Thoracic aorta (tissue), 2 donors: ENCODE measurements at places on chromosomes 13 and 19.

GRCh38 chr19:1279782-1280341, 4.5 kb downstream of the FAM174C start:
- no peak for DNase-seq

- no peak for DNase-seq
Observed at GRCh38 chr19:15702534-15702930, 25.3 kb upstream of the OR10H2 start.

GRCh38 chr13:108597943-108598342, 31.5 kb upstream of the MYO16 start:
- DNase-seq: no peak

GRCh38 chr13:111508164-111508870, 187.9 kb downstream of the TEX29 start:
- no peak for DNase-seq

- no peak for DNase-seq
Observed at GRCh38 chr13:111484141-111484925, 163.9 kb downstream of the TEX29 start.

DNA sequence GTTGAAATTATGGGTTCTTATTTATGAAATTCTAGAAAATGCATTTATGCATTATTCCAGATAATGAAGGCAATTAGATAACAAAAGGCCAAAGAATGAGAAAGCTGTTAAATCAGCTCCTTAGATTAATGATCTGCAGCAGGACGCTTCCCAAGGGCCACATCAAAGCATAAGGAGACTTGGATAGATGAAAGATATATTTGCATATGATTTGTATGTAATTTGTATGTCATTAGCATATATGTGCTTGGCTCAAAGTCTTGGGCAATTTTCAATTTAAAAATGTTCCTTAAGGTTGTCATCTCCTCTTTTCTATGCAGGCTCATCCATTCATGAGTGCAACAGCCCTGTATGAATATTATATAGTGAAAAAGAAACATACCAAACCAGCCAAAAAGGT, 126.8 kb upstream of the IRS2 start:
- DNase-seq: no peak

- DNase-seq: no peak
Observed at GRCh38 chr19:18266771-18267686, 7.2 kb downstream of the IQCN start.

GRCh38 chr19:50005428-50005827, 19.7 kb downstream of the VRK3 start:
- no peak for DNase-seq

DNA sequence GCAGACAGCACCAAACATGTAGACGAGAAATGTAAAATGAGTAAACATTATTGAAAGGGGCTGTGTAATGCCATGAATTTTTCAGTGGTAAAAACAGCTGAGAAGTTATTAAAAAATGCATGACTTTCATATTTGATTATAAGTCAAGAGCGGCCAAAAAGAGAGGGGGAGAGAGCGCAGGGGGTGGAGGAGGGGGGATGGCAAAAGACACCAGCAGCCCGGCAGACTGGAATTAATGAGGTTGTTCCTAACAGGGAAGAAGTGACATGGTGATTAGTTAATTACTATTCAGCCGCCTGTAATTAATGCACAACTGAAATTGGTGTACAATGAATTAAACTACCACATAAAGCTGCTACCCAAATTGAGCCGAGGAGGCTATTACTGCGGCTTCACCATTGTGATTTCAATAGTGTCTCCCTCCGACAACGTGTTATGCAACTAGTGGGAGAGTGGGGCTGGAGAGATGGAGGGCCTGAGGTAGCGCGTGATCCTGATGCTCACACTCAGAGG, 89.1 kb upstream of the VSTM2B start:
- DNase-seq: no peak

DNA sequence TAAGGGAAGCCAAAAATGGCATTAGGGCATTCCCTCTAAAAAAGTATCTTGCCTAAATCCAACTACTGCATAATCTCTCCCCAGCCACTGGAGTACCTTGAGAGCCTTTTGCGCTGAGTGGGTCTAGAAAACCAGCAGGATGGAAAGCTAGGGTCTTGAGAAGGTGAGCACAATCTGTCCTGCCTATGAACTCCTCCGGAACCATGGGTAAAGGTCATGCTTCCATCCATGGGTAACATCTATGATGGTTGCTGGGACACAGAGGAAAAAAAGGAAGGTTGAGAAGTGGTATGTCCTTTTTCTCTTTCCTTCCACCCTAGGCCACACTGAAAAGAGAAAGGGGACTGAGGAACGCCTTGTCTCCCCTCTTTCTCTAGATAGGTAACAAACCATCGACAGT, 52.4 kb downstream of the ZNF676 start:
- DNase-seq: no peak

DNA sequence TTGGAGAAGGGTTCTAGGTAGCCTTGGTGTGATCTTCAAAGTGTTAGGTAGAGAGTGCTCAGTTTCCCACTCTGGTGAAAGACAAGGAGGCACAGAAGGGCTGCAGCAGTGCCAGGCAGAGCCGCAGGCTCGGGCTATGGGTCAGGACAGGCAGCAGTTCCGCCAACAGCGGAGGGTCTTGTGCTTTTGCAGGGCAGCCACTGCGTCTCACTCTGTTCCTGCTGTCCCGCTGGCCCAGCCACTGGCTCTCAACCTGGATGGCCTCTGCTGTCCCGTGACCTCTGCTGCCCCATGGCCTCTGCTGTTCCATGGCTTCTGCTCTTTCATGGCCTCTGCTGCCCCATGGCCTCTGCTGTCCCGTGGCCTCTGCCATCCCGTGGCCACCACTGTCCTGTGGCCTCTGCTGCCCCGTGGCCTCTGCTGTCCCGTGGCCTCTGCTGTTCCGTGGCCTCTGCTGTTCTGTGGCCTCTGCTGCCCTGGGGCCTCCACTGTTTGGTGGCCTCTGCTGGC, 175.7 kb downstream of the URI1 start:
- DNase-seq: no peak

GRCh38 chr13:88014527-88014926, 343.4 kb downstream of the SLITRK5 start:
- no peak for DNase-seq

GRCh38 chr13:87459419-87459818, 211.8 kb upstream of the SLITRK5 start:
- DNase-seq: no peak

GRCh38 chr13:21849323-21849722, 178.4 kb downstream of the FGF9 start:
- no peak for DNase-seq

DNA sequence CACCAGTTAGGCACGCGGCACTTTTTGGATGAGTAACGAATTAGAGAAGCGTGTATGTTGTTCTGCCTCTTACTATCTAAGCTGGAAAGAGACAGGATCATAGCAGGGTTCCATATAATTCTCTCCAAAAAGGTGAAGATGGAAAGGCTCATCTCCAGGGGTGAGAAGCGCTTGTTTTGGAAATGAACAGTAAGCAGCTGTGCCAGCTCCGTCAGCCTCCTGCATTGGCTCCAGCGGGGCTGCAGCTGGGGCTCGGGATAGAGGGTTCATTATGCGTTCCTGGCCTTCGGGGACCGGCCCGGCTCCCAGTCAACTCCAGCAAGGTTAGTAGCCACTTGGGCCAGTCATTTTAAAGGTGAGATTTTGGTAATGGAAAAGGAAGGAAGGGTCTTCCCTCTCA, 155.5 kb downstream of the COL4A1 start:
- DNase-seq: no peak

- DNase-seq: no peak
Observed at GRCh38 chr19:40805258-40805868, 6.4 kb downstream of the EGLN2 start.

DNA sequence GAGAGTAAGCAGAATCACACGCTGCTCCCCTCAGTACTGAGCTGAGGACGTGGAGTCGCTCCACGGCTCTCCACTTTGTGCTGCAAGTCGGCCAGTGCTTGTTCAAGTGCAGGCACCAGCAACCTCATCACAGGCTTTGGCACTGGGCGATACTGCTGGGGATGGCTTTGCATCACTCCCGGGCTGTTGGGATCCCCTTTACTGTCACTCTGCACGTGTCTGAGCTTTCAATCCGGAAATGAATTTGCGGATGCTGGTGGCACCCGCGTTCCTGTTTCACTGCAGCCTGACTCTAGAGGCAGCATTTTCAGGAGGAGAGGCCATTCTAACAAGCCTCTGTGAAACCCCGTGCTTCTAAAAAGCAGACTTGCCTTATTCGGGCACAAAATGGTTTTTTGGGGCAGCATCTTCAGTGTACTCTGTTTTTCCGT, 19.1 kb downstream of the SMARCA4 start:
- no peak for DNase-seq

- no peak for DNase-seq
Observed at GRCh38 chr13:85651440-85651839, 147.8 kb downstream of the SLITRK6 start.

- no peak for DNase-seq
Observed at GRCh38 chr13:51639171-51639570, 54.9 kb downstream of the WDFY2 start.

DNA sequence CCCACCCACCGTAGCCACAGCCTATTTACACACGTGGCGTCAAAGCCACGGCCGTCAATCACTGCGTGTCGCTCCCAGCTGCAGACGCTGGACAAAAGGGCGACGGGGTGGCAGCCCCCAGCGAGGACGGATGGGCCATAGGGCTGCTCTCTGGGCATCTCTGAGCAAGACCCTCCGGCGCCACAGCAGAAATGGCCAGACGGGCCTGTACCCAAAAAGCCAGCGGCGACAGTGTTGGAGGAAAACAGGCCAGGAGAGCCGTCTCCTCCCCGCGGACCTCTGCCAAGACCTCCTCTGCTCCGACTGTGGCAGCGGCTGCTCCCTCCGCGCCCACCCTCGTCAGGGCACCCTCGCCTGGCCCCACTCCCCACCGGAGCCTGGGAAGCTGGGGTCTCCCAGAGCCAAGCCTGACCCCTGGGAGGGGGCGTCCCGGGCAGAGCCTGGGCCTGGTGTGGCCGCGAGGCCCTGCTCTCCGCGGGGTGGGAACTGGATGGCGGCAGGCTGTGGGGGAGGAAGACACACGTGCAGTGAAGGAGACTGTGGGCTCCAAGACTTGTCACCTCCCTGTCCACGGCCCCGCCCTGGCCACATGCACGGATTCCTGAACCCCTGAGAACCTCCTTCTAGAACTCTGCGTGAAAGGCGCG, 2.7 kb downstream of the C2CD4C start:
- no peak for DNase-seq
